ENCODE measurements at places on chromosomes 1 and 21.

DNA sequence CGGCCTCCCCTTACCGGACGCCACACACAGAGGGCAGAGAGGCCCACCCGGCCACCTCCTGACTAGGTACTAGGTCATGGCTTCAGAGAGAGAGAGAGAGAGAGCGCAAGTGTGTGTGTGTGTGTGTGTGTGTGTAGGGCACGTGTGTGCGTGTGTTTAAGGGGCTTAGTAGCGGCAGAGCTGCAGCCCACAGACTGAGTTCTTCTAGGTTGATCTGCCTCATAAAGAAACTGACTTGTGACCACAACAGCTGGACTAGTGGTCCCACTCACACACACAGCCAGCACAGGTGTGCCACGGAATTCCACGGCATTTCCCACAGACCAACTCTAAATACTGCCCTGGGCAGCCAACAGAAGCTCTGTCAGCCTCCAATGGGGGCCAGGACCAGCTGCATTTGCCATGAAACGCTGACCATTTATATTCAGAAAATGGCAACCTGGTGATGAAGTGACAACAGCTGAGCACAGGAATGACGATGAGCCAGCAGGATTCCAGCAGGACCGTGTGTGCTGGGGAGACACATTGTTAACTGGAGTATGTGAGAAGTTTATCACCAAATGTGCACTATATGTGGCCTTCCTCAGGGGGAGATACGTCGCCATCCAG, 38.8 kb upstream of the GPR153 start:
- no peak for DNase-seq

- no peak for DNase-seq
These were observed 499.2 kb downstream of the OMA1 start for GRCh38 chr1:58047265-58047858.

- DNase-seq: no peak
These were observed 221.1 kb upstream of the KAZN start for GRCh38 chr1:14377386-14377785.

DNA sequence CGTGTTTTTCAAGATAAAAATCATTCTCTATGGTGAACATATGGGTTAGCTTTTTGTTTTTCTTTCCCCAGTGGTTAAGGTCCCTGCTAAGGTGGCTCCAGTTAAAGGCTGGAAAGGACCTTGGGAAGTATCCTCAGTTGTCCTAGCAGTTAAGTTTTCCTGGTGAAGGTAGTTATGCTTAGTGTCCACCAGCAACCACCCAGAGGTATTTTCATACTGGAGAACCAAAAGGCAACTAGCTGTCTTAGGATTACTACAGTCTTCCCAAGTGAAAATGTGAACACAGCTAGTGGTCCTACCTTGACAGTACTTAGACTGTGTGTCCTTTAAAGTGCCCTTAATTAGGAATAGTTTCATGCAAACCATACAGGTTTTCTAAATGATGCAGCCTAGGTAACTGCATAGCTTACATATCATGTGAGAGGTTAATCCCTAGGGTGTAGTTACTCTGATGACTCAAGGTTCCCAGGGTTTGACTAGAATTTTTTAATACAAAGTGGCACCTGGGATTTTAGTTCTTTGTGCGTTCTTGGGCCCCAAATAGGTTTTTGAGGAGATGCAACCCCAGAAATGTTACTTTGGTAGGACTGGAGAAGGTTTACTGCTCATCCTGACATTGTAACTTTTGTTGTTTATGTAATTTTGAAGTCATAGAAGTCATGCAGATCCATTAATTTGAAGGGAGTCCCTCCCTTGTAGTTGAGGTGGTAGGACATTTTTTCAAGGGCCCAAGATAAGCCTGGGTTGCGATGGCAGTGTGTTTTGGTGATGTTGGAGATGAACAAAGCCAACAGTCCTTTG, 36.5 kb downstream of the YY1AP1 start:
- no peak for DNase-seq

GRCh38 chr1:10685808-10686403, 110.5 kb downstream of the CASZ1 start:
- DNase-seq: no peak

GRCh38 chr1:245702346-245702745, 547.6 kb downstream of the KIF26B start:
- DNase-seq: no peak

GRCh38 chr1:167670563-167670962, 40.5 kb downstream of the RCSD1 start:
- no peak for DNase-seq

DNA sequence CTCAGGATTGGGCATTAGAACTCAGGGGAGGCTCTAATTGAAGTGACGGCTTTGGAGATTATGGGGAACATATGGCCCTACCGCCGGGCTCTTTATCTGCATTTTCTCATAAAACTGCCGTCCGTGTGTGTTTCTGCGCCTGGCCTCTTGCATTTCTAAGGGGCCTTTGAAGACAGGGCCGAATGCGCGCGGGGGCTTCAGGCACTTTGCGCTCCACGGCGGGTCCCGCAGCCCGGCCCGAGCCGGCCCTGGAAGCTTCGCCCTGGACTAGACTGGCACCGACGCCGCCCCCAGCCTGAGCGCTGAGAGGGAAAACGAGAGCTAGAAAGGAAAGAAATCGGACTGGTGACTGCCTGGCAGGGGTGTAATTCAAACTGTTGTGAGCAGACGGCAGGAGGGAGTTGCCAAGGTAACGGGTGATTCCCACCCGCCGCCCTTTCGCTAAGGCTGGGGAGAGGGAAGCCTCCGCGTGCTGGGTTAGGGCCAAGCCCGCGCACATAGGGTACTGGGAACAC, 120.7 kb downstream of the LMX1A start:
- DNase-seq: no peak

DNA sequence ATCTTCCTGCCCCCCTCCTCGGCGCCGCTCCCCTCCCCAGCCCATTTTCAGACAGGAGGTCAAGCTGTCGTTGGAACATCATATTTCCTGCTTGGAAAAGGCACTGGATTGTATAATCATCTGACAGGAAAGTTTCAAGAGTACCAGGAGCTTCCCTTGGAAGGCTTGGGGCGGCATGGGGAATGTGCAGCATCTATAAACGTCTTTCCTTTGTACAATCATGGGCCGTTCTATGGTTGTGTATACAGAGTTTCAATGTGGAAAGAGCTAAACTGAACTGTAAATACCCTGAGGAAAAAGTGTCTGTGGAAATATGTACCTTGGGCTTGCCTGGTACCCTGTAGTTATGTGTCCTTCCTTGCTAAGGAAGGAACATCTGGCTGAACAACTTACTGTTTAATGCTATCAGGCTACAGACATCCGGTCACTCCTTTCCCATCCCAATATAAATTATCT, 368.1 kb upstream of the ADGRL2 start:
- no peak for DNase-seq
